ENCODE measurements at places on chromosomes 11 and 22.

DNA sequence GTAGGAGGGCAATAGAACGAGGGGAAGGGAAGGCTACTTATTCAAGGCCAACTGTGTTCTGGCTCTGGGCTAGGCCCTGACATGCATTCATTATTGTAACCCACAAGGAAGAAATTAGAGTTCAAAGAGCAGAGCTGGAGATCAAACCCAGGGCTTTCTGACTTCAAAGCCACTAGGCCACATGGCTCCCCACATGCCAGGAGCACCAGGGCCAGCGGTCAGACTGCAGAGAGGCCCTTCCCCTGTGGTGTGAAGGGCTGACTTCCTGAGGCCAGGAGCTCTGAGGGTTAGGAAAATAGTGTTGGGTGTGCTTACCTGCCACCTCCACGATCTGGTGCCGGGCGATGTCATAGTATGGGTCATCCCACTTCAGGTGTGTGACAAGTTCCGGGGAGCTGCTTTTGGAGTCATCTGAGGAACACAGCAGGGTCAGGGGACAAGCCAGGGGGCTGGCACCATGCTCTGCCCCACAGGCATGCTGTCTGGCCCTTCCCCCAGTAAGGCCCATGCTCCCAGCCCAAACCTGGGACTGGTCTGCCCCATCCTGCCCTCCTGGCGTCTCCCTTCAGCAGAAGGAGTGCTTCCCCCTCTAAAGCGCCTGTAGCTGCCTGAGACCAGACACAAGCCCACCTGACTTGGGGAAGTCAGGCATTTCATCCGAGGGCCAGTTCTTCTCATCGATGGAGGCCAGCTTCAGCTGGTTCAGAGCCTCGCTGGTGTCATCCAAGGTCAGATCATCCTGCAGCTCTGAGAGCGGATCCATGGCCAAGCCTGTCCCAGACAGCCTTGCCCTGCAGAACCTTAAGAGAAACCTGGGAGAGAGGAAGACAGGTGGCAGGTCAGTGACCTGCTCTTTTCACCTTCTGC, 4.8 kb downstream of the ARHGAP1 start:
- no peak for DNase-seq
- no peak overlapping the region for H3K27ac ChIP-seq
- H3K27me3 ChIP-seq = no peaks in the 10 kb centered on the region
- H3K4me1 ChIP-seq = peaks cover 56% of the 10 kb centered on the region
- H3K36me3 ChIP-seq = peaks cover 54% of the 10 kb centered on the region

- DNase-seq = no peak
- H3K36me3 ChIP-seq = peaks cover 70% of the 10 kb centered on the region
- no peaks in the 10 kb centered on the region for H3K27me3 ChIP-seq
- no peak overlapping the region for H3K27ac ChIP-seq
Observed at GRCh38 chr11:1883346-1884302, 8.1 kb downstream of the PRR33 start.

GRCh38 chr22:29040385-29041275, 21.0 kb downstream of the C22orf31 start:
- H3K27ac ChIP-seq = no peak overlapping the region
- no peaks in the 10 kb centered on the region for H3K4me1 ChIP-seq
- DNase-seq = peak; percentile 53
- no peaks in the 10 kb centered on the region for H3K36me3 ChIP-seq

- H3K27ac ChIP-seq = no peak overlapping the region
- H3K4me1 ChIP-seq = peaks cover 41% of the 10 kb centered on the region
- no peaks in the 10 kb centered on the region for H3K36me3 ChIP-seq
- peak; percentile 24 for DNase-seq
Observed at GRCh38 chr11:16604794-16605388, 133.6 kb upstream of the C11orf58 start.

DNA sequence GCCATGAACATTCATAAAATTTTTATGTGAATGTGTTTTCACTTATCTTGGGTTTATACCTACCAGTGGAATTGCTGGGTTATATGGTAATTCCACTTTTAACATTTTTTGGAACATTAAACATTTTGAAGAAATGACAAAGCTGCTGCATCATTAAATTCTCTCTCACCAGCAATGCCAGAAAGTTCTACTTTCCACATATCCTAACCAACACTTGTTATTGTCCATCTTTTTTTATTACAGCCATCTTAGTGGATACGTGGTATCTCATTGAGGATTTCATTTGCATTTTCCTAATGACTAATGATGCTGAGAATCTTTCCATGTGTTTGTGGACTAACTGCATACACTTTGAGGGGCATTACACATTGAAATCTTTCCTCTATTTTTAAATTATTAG, 122.6 kb downstream of the SIK3 start:
- H3K27ac ChIP-seq = no peak overlapping the region
- no peak for DNase-seq
- H3K4me3 ChIP-seq = no peak overlapping the region

GRCh38 chr22:20220629-20221026, 47.5 kb downstream of the RTN4R start:
- no peaks in the 10 kb centered on the region for H3K27me3 ChIP-seq
- H3K4me3 ChIP-seq = no peak overlapping the region
- no peaks in the 10 kb centered on the region for H3K36me3 ChIP-seq
- H3K4me1 ChIP-seq = no peaks in the 10 kb centered on the region
- no peak overlapping the region for H3K27ac ChIP-seq

- DNase-seq = no peak
- no peaks in the 10 kb centered on the region for H3K4me1 ChIP-seq
- H3K36me3 ChIP-seq = no peaks in the 10 kb centered on the region
Observed at GRCh38 chr11:38935941-38936340, 2337.9 kb upstream of the RAG2 start.

DNA sequence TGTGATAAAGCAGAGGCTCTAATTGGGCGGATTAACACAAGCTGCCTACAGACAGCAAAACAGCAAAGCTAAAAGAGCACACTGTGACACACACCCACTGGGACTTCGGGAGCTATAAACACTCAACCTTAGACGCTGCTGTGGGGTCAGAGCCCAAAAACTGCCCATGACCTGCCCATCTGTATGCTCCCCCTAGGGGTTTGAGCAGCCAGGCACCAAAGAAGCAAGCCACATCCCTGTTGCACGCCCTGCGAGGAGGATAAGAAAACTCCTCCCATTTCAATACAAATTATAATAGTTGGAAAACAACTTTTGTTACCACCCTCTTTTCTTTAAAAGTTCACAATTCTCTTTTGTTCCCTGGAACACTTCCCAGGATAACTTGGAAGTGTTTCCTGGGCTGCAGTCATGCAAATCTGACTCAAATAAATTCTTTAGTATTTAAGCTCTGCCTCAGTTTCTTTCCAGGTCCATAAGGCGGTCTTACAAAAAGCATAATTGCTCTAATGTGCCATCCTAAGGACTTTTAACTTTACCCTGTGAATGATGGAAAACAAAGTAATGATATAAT, 86.4 kb downstream of the DLG2 start:
- no peaks in the 10 kb centered on the region for H3K4me1 ChIP-seq
- H3K27ac ChIP-seq = no peak overlapping the region
- H3K36me3 ChIP-seq = no peaks in the 10 kb centered on the region
- DNase-seq = no peak
- no peak overlapping the region for H3K4me3 ChIP-seq

DNA sequence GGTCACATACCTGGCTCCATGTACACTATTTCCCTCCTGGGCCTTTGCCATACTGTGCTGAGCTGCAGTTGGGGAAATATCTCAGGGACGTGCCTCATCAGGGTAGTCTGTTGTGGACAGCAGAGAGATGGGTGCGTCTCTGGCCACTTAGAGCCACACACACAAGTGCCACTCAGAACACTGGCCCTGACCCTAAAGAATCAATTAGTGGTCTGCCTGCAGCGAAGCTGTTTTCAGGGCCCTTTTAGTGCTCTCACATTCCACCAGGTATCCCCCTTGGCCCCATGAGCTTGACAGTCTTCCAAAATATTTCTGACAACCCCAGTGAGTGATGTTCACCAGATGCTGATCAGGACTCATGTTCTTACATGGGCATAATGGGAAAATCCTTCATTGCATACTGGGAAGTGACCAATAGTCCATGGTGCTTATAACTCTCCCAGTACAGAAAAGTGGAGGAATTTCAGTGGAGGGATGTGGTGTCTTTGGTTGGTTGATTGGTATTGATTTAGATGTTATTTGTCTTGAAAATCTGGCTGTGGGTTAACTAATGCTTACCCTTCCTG, 66.1 kb downstream of the ME3 start:
- H3K27ac ChIP-seq = no peak overlapping the region
- H3K4me3 ChIP-seq = no peak overlapping the region
- DNase-seq = no peak
- H3K36me3 ChIP-seq = no peaks in the 10 kb centered on the region
- no peaks in the 10 kb centered on the region for H3K4me1 ChIP-seq
- H3K27me3 ChIP-seq = no peaks in the 10 kb centered on the region

DNA sequence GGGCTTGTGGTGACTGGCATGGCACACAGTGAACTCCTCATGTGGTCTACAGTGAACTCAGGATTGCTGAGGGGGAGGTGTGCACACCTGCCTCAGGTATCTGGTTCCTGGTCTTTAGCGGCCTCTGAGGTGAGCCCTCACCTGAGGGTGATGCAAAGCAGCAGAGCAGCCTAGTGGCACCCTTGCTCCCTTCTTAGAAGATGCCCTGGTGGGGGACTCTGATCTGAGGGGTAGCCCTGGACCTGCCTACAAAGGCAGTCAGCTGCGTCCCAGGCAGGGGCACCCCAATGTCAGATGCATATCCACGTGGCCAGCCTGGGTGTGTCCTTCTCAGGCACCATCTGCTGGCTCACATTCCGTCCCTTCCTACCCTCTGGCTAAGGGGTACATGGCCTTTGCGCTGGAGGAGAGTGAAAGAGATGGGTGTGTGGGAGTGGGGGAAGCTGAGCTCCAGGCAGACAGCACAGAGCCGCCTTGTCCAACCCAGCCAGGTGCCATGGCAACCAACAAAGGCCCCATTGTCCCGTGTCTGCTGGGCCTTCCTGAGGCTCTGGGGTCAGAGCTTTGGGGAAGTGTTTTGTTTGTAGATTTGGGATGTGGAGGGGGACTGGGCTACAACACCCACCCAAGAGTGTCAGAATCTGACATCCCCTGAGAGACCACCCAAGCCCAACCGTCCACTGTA, 5.8 kb downstream of the PLEKHB1 start:
- peaks cover 16% of the 10 kb centered on the region for H3K4me1 ChIP-seq
- peaks cover 15% of the 10 kb centered on the region for H3K36me3 ChIP-seq
- DNase-seq = no peak
- H3K4me3 ChIP-seq = no peak overlapping the region

- no peak for DNase-seq
- no peak overlapping the region for H3K27ac ChIP-seq
- H3K27me3 ChIP-seq = no peaks in the 10 kb centered on the region
- no peak overlapping the region for H3K4me3 ChIP-seq
- no peaks in the 10 kb centered on the region for H3K36me3 ChIP-seq
- peaks cover 3% of the 10 kb centered on the region for H3K4me1 ChIP-seq
Observed at GRCh38 chr11:64406221-64406946, 47.4 kb downstream of the RPS6KA4 start.

DNA sequence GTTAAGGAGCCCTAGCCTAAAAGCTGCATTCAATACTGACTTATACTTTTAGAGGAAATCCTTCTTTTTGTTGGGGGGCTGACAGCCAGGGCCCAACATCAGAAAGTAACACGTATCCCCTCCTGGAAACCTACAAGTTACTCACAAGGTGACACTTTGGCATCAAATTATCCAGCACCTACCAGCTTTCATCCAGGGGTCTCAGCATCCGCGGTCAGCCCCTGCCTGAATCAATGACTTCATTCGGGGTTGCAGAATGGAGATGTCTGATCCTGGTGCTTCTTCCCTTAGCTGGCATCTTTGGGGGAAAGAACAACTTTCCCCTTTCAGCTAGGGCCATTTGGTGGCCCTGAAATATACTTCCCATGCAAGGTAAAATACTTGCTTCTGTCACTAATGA, 5.3 kb upstream of the NAP1L4 start:
- H3K4me3 ChIP-seq = no peak overlapping the region
- H3K36me3 ChIP-seq = peaks cover 28% of the 10 kb centered on the region
- DNase-seq = no peak
- H3K27me3 ChIP-seq = no peaks in the 10 kb centered on the region
- peaks cover 7% of the 10 kb centered on the region for H3K4me1 ChIP-seq

- DNase-seq = peak; percentile 12
- no peak overlapping the region for H3K4me3 ChIP-seq
- H3K27ac ChIP-seq = no peak overlapping the region
- no peaks in the 10 kb centered on the region for H3K4me1 ChIP-seq
- no peaks in the 10 kb centered on the region for H3K27me3 ChIP-seq
Observed at GRCh38 chr11:59199546-59200422, 12.9 kb downstream of the MPEG1 start.

GRCh38 chr22:37940698-37941376, 12.6 kb downstream of the C22orf23 start:
- peaks cover 34% of the 10 kb centered on the region for H3K36me3 ChIP-seq
- no peaks in the 10 kb centered on the region for H3K27me3 ChIP-seq
- no peak overlapping the region for H3K27ac ChIP-seq
- no peak overlapping the region for H3K4me3 ChIP-seq

DNA sequence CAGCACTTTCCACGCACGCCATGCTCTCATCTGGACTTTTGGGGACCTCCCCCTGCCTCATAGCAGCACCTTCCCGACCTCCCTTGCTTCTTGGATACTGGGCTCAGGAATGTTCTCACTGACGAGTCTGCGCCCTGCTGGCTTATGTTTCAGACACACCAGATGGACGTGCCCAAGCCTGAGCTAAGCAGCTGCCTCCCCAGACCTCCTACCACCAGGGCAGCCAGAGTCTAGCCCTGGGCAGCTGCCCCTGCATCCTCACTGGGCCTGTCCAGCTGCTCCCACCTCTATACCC, 13.2 kb upstream of the RGL4 start:
- no peaks in the 10 kb centered on the region for H3K27me3 ChIP-seq
- DNase-seq = no peak
- H3K4me3 ChIP-seq = no peak overlapping the region
- H3K36me3 ChIP-seq = peaks cover 22% of the 10 kb centered on the region
- peaks cover 11% of the 10 kb centered on the region for H3K4me1 ChIP-seq
- no peak overlapping the region for H3K27ac ChIP-seq

DNA sequence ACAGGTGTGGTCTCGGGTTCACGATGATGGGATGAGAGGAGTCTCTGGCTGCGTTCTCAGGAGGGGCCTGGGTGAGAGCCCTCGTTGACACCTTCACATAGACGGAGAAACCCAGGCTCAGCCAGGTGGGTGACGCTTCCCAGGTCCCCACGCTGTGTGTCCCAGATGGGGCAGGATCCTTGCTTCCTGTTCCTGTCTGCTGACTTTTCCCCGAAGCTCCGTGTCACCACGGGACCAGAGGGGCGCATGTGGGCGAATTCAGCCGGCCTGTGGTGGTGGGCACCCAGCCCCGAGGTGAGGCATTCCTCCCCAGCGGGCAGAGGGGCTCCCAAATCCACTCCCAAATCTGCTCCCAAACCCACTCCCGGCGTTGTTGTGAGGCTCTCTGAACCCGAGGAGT, 732.8 kb downstream of the BRD1 start:
- H3K27me3 ChIP-seq = no peaks in the 10 kb centered on the region
- H3K27ac ChIP-seq = no peak overlapping the region
- DNase-seq = no peak
- H3K4me1 ChIP-seq = no peaks in the 10 kb centered on the region
- H3K36me3 ChIP-seq = no peaks in the 10 kb centered on the region
- H3K4me3 ChIP-seq = no peak overlapping the region
